ENCODE measurements at places on chromosomes 3 and 15.

- DNase-seq: no peak
These were observed 176.2 kb downstream of the AKAP13 start for GRCh38 chr15:85556618-85556895.

GRCh38 chr3:89690646-89691045 is 583.2 kb downstream of the EPHA3 start:
- peak; percentile 29 for DNase-seq

GRCh38 chr3:51588724-51589123 is 50.2 kb downstream of the RAD54L2 start:
- DNase-seq: no peak

DNA sequence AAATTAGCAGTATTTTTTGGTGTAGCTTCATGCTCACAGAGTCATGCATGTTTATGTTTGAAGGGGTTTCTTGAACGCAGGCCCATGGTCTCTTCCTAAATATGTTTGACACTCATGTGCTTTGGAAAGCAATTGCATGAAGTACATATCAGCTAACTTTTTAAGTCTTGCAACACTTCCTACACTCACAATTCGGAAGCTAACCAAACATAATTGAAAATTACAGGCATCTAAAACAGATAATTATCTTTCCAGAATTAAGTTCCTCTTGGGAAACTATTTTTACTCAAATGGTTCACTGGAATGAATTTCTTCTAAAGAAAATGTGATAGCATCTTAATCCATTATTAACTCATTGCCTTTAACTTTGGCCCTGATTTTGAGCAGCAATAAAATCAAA is 438.9 kb downstream of the RAP2B start:
- DNase-seq: no peak

- no peak for DNase-seq
These were observed 563.2 kb downstream of the GBE1 start for GRCh38 chr3:81198216-81198615.

GRCh38 chr3:99352811-99353210 is 285.6 kb upstream of the COL8A1 start:
- DNase-seq: no peak

- no peak for DNase-seq
These were observed 47.2 kb upstream of the KLF13 start for GRCh38 chr15:31279221-31280045.

DNA sequence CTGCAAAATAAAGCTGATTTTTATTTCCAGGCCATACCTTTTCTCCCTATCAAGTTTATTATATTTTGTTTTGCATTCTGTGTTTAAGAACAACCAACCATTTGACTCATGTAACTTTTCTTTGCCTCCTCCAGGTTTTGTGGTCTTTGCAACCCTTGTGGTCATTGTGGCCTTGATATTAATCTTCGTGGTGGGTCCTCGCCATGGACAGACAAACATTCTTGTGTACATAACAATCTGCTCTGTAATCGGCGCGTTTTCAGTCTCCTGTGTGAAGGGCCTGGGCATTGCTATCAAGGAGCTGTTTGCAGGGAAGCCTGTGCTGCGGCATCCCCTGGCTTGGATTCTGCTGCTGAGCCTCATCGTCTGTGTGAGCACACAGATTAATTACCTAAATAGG is 27.6 kb downstream of the NIPA2 start:
- no peak for DNase-seq

DNA sequence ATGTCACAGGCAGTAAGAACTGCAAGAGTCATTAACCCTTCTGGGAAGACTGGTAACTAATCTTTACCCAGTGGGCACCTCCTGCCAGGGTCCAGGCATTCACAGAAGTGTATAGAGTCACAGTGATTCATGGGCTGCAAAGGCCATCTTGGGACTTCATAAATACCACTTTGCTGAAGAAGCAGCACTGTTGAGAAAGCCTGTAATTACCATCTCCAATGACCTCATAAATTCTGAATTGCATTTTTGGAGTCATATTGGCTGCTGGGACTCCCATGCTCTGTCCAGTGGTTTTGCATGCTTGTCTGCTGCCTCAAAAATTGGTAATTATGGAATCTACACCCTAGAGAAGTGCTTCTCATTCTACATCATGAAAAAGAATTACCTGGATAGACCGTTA is 837.2 kb downstream of the NTRK3 start:
- DNase-seq: no peak

DNA sequence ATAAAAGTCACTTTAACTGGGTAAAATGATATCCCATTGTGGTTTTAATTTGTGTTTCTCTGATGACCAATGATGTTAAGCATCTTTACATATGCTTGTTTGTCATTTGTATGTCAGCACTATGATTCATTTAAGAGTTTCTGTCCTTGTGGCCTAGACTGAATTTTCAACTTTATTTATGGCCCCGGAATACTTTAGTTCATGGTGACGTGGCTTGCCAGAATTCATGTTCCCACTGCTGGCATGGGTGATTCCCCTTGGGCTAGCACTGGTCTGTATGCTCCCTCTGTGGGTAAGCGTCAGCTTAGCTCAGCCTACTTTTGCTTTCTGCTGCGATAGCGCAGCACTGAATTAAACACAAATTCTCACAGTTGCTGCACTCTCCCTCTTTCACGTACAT is 436.3 kb upstream of the SGO1 start:
- DNase-seq: peak; percentile 55

DNA sequence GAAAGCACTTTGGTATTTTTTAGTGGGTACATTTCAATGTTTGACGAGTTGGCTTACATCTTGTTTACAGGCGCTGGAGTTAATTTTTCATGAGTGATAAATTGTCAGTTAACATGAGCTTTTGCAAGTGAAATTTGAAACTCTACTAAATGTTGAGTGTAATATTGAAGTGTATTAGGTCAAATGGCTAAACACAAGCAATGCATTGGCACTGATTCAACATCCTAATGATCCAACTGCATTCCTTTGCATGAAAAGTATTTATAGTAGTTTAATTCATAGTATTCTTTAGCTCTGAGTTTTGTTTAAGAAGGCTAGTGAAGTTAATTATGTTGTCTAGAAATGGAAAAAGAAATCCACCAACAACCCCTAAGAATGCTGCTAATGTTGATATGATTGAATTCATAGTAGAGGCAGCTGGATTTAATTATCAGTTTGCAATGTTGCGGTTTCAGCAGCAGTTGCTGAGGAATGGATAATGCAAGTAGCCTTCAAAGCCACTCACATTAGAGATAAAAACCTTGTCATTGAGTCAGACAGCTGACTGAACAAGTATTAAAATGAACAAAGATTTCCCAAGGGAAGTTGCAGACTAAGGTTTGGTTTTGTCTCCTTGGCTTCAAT is 245.6 kb upstream of the GOLIM4 start:
- DNase-seq: no peak

DNA sequence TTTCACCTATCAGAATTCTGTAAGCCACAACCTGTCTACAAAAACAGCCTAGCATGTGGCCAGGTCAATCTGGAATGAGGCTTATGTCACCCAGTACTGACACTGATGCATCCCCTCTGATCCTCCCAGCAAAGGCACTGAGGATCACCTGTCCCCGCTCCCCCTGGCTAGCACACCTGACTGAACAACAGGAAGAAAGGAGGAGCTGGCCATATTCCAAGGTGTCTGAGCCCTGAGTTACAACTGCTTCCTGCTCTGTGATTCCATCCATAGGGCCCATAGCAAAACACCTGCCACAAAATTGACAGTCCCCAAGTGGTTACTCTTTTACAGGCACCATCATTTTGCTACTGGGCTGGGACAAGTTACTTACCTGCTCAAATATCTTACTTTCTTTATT is 555.5 kb upstream of the CFAP20DC start:
- no peak for DNase-seq

GRCh38 chr15:50119063-50120040 is at the start of gene ATP8B4:
TSS of gene ATP8B4 (minus strand) at chr15:50119233. CDS start at chr15:50106966, 12,267 bp downstream.
- no peak for DNase-seq

DNA sequence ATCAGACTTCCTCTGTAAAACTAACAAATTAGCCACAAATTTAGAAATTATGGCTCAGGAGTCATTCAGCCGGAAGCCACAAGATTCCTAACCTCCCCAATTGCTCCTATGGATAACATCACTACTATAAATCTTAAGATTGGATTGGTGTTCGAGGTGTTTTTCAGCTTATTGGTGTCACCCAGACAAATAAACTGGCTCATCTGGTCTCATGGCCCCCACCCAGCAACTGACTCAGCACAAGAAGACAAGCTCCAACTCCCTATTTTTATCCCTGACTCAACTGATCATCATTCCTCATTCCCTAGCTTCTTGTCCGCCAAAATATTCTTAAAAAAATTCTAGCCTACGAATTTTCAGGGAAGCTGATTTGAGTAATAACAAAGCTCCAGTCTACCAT is 135.1 kb upstream of the STRIT1 start:
- no peak for DNase-seq

DNA sequence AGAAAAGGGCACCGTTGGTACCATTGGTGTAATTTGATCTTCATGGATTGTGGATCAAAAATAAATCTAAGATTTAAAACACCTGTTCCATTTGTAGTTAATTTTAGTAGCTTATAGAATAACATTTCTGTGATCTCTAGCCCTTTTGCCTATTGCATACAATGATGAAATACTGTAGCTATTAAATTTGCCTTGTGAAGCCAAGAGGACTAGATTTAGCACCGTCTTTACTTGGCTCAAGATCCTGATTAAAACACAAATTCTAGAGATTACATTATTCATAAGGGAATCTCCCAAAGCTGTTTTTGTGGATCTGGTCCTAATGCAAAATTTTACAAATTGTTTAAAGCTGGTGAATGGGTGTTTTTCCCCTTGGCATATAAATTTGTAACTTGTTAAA is 8.2 kb downstream of the TBC1D23 start:
- DNase-seq: no peak

DNA sequence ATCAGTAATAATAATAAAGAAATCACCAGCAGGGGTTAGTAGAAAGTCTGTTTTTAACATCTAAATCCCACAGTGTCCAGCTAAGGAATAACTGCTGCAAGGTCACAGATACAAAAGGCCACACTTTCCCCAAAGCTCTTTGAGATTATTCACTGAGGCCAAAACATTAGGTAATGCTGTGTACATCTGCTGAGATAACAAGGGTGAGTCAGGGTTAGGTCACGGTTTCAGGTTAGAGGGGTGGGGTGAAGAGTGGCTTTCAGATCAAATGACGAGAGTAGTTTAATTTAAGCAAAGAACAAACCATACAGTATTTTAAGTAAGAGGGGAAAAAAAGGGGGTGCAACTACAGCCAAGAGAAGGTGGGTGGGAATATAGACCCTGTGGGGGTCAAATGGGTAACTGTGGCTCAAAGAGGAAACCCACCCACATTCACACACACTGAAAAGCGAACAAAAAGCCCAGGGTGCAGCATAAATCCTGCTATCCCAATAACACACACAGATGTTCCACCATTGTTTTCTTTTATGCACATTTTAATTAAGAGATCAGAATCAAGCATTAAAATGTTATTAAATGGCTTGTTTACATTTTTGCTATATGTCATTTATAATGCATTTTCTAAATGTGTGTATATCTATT is 412.9 kb downstream of the TIGIT start:
- DNase-seq: peak; percentile 58

GRCh38 chr3:149494022-149494758 is 19.7 kb downstream of the TM4SF4 start:
- peak; percentile 21 for DNase-seq

DNA sequence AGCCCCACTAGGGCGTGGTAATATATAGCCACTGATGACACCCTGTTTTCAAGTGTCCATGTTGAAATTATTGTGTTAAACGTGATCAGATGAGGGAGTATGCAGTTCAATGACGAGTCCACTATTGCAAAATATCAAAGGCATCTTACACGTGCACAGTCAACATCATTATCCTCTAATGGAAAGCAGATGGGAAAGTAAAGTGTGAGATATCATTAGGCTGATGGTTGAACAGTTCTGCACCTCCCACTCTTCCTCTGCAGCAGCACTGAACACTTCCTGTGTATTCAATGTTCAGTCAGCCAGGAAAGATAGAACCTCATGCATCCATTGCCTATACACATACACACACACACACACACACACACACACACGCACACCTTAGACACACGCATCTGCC is 431.8 kb upstream of the CCDC54 start:
- no peak for DNase-seq

- DNase-seq: no peak
These were observed 406.9 kb downstream of the TIGIT start for GRCh38 chr3:114700637-114701234.

GRCh38 chr3:64222501-64223111 is 2.7 kb downstream of the PRICKLE2 start:
- no peak for DNase-seq

DNA sequence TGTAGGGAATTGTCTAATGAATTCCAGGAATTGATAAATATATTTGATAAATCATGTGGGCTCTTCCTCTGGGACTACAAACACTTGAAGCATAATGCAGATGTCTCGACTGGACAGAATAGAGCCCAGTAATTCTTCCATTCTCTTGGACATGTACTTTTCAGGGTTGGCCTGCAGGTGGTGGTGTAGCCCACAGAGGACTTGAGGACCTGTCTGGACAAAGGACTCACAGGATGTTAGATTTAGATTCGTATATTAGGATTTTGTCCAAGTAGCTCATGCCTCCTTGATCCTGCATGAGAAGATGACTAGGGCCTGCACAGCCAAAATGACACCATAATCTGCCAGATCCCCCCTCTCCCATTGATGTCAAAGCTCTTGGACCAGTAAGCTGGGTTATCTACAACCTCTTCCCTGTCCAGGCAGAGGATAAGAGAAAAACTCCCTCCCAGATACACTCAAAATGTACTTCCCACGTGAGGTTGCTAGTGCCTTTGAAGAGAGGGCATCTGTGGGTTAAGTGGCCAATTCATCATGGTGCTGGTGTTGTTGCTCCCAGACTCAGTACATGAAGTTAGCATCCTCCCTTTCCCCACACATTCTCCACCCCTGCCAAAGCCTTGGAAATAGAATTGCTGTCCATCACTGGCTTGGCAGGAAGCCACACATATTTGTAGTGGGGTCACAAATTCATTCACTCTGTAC is 88.6 kb upstream of the ZNF280D start:
- DNase-seq: peak; percentile 53

- no peak for DNase-seq
These were observed 222.8 kb upstream of the TLE3 start for GRCh38 chr15:70320482-70320881.

GRCh38 chr3:152860736-152861135 is 25.8 kb downstream of the P2RY1 start:
- DNase-seq: no peak

- DNase-seq: no peak
These were observed 27.6 kb upstream of the UBE2E2 start for GRCh38 chr3:23175341-23176083.

DNA sequence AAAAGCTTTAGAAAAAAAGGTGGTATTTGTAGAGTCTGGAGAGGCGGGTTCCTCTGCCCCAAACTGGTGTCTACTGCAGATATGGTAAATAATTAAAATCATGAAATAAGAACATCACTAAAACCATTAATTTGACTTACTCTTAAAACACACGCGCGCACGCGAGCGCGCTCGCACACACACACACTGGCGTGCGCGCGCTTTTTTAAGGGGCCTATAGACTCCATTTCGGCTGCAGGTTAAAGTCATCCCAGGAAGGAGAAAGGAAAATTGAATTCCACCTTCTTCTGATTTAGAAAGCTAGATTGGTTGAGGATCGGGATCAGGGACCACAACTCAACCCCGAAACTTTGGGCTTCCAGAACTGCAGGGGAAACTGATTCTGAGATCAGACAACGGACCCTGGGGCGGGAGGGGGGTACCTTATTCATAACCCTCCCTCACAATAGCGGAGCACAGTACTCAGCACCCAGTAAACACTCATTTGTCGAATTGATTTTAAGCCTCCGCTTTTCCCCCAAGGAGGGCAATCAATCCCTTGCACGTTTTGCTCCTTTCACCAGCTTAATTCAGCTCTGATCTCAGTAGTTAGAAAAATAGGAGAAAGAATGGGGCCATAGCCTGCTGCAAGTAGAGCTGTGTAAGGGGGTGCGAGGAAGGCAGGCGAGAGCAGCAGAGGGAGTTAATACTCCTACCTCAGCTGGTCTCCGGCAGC is 509 bp upstream of the LRRC3B start:
- no peak for DNase-seq
